Amygdala (tissue), 56 donors: ENCODE measurements at places on chromosomes 4 and X.

DNA sequence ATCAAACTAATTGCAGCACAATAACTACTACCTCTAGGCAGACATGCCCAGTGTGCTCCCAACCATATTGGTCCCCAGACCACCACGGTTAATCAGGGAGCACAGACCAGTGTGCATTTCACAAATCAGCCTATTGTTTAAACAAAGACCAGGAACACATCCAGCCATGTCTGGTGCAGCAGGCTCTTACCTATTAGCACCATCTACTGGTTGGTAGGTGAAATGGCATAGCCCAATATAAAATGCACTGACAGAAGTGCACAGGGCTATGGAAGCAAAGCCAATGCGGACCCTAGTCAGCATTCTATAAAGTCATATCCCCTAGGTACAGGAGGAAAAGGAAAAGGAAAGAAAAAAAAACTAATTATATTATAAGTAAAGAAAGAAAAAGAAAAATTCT is 15.5 kb upstream of the CYLC1 start:
- no peak for DNase-seq

- DNase-seq, result no peak
Measured at GRCh38 chrX:109264878-109265277, 217.0 kb downstream of the GUCY2F start.

DNA sequence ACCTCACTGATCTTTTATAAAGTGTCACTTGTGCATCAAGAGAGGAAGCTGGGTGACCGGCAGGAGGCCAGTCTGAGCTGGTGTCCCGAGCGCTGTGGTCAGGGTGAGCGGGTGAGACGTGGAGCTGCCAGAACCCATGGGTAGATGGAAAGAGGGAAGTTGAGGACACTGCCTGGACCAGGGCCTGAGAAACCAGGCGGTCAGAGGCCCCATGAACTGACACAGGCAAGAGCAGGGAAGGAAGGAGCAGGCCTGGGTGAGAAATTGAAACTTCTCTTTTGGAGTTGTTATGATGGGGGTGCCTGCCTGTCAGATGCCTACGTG is 192.6 kb downstream of the AFAP1 start:
- no peak for DNase-seq

GRCh38 chr4:123034023-123034422 is 111.6 kb upstream of the NUDT6 start:
- DNase-seq, result no peak

DNA sequence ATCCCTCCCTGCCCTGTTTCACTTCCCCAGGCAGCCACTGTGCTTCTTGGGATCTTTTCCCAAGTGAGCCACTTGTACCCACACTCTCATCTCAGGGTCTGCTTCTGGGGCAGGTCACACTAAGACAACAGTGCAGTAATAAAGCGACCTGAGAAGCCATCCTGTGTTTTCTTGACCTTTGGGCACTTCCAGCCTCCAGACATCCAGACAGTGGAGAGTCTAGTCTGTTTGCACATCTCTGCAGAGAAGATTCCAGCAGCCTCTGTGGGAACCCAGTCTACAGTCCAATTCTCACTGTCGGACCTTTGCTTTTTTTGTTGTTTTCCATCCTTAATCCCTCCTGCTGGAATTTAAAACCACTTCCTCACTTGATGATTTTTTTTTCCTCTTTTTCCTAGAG is 50.3 kb upstream of the ATP6AP2 start:
- no peak for DNase-seq
